Right renal pelvis (tissue), 4 donors: ENCODE measurements at places on chromosomes 2 and 18. TPM values are rescaled to one million over a fixed set of nuclear protein-coding genes. Genes with fewer than 3 reads are reported as not detected.

- no peak for DNase-seq
Observed at GRCh38 chr2:131132729-131133128, 27.6 kb downstream of the PLEKHB2 start.

The DRC1 gene
- polyA plus RNA-seq = 3.9 TPM

DNA sequence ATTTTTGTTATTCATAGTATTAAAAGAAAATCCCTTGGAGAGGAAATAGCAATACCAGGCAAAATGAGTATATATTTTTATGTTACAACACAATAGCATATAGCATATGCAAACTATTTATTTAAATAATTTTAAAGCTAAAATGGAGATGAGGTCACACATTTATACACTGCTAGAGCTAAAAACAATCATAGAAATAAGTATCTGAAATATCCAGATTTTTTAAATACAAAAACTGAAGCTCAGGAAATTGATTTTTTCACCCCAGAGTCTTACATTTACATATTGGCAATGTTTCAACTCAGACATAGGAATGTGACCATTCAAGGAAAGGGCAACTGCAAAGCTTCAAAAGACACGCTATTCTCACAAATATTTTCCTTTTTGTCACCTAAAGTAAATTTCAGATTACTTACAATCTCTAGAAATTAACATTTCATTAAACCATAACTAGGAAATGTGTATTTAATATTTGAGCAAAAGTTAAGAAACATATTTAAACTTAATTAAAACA, 8.9 kb downstream of the TFPI start:
- no peak for DNase-seq

DNA sequence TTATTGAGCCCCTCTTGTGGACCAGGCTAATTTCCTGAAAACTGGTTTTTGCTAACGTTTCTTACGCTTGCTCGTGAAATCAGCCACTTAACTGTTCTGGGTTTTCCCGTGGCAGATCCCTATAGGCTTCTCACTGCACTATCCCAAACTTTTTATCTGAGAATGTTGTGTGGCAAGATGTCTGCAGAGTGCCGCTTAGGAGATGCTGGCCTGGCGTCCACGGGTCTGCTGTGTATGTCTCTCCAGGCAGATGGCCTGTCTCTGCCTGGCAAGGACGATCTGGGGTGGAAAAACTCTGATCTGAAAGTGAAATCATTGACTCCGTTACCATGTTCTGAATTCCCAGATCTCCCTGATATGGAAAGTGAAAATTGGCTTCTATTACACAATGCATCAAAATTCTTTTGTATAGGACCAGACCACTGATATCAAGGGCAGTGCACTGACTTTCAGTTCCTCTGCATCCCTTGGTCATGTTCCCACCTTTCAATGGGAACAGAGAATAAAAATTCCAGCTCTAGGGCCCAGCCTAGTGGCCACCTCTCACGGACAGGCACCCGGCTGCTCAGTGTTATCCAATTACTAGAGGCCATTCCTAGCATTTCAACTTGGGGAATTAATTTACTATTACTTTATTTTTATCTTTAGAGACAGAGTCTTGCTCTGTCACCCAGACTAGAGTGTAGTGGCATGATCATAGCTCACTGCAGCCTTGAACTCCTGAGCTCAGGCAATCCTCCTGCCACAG, 154.6 kb downstream of the ACOXL start:
- no peak for DNase-seq

DNA sequence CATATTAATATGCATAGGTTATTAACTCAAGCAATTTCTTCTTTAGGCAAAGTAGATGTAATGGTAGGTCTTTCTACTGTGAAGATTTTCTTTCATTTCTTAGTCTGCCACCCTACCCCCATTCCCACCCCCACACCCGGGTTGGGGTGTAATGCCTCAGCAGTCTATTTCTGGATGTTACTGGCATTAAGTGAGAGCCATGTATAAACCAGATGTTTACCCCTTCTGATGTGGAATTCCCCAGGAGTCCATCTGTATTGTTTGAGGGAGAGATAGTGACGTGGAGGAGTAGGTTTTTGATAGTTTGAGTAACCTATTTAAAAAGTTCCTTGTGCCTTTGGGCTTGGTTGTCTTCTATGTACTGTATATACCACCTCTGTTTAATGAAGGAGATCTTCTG, 11.8 kb downstream of the TDRD15 start:
- DNase-seq = no peak

DNA sequence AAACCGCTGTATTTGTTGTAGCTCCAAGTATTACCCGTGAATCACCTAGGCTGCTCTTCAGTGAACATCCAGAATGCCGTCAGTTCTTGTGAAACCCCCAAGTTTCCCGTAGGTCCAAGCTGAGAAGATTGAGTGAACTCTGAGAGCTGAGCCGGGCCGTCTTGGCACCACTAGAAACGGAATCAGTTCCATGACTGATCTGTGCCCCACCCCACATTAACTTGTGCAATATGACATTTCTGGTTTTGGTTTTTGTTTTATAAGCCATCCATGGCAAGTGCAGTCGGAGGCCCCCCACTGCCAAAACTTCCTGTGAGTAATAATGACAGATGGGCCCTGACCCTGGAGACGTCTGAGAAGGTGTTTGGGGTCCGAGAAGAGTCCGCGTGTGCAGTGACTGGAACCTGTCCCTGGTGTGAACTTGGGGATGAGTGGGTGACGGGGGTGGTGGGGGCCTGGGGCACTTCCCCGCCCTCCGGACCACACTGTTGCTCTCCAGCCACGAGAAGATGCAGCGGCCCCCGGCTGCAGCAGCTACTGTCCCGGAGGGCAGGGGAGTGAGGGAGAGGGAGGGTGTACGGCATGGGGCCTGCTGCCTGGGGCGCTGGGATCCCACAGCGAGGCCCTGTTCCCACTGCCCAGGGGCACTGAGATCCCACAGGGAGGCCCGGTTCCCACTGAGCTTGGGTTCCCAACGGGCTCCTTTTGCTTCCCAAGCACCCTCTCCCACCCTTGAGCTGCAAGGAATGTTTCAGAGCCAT, 26.5 kb downstream of the NFATC1 start:
- DNase-seq = no peak

The TTC39C gene
- 10.8 TPM for polyA plus RNA-seq

The HES6 gene
- polyA plus RNA-seq = 10.3 TPM

The C2orf92 gene
- 9.7 TPM for polyA plus RNA-seq

- DNase-seq = no peak
Observed at GRCh38 chr18:28334516-28334915, 157.6 kb upstream of the CDH2 start.

DNA sequence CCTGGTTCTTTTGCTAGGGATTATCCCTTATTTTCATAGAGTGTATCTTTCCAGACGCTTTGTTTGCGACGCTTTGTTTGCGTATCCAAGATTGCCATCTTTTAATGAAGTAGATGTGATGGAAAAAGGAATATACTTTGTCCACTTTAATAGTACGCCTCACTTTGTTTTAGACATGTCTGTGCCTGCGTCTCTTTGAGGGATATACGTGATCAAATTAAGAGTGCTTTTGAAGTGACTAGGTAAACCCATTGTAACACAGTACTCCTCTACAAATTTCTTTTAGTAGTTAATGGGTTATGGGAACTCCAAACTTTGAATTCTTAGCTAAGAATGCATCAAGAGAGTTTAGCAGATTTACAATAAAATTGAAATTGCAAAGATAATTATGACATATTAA, 27.9 kb downstream of the ACSL3 start:
- DNase-seq = no peak

- no peak for DNase-seq
Observed at GRCh38 chr2:222353993-222354392, 55.2 kb upstream of the PAX3 start.

- no peak for DNase-seq
Observed at GRCh38 chr2:11532416-11533055, 1.3 kb upstream of the GREB1 start.

The NYAP2 gene
- not detected for polyA plus RNA-seq

GRCh38 chr2:26179446-26179913, 6.6 kb downstream of the GAREM2 start:
- DNase-seq = no peak

GRCh38 chr2:220046507-220046906, 419.1 kb downstream of the SLC4A3 start:
- no peak for DNase-seq

- no peak for DNase-seq
Observed at GRCh38 chr2:129059476-129059875, 740.8 kb upstream of the HS6ST1 start.

The ITGB6 gene
- polyA plus RNA-seq = 16.8 TPM

The LCT gene
- polyA plus RNA-seq = not detected

GRCh38 chr2:38581193-38582147, 21.3 kb downstream of the HNRNPLL start:
- DNase-seq = peak; percentile 67

The UGT1A4 gene
- not detected for polyA plus RNA-seq

DNA sequence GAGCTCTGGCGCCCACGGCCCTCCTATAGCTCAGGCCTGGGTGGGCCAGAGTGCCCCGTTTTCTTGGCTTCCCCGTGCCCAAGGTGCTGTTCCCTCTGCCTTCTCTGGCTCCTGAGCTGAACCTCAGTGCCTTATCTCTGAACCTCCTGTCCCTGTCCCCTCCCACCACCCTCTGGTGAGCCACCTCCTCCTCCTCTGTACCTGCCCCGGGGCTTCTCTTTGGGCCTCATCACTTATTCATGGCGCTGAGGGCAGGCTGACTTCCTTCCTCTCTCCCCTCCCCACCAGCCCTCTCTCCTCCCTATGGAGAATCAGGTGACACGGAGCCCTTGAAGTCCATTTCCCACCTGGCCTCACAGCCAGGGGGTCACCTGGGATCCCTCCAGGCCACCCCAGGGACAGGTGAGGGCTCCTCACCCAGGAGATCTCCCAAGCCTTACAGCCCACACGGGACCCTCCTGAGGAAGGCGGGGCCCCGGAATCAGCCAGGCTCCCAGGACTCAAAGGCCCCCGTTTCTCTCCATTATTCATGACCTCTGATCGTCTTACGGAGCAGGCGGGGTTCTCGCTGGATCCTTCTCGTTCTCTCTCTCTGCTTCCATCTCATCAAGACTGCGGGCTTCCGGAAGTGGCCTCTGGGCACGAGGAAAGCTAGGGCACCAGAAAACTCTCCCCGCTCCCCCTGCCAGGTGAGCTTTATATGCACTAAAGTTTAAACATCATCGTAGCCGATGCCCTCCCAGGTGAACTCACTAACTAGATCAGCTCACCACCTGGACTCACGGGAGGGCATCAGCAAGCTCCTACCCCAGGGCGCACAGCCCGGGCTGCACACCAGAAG, at the start of gene LOXHD1:
Gene LOXHD1, minus strand, starts transcription at position 106 of the 841 bp plus-strand sequence. CDS start 187 bp downstream, outside the sequence.
- DNase-seq = no peak

GRCh38 chr2:178306352-178307073, 112.2 kb downstream of the OSBPL6 start:
- no peak for DNase-seq

DNA sequence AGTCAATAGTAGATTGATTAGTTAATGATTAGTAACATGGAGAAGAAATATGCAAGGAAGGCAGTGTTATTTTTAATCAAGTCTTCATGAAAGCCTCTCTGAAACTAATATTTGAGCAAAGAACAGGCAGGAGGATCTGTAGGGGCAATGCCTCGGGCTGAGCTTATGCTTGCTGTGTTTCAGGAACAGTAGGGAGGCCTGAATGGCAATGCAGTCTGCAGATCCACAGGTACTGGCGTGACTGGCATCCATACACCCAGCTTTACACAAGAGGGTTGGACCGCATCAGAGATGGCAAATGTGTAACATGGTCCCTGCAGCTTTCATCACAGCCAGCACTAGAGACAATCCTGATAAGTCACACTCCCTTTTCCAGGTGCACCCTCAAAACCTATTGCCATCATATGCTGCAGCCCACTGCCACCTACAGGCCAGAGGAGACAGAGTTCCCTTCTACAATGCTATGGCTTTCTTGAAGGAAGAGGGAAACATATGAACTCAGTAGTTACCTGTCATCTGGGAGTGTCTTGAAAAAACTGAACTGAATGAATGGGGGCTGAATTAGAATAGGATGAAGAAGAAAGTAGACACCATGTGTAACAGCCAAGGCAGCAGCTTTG, 582.4 kb upstream of the RAB6C start:
- DNase-seq = no peak

The CSRNP3 gene
- polyA plus RNA-seq = 9.0 TPM

The SOCS6 gene
- 35.4 TPM for polyA plus RNA-seq

GRCh38 chr18:35816003-35816402, 156.5 kb upstream of the RMP24 start:
- DNase-seq = no peak

- DNase-seq = no peak
Observed at GRCh38 chr2:127012215-127012614, 94.7 kb downstream of the BIN1 start.

The TMEM237 gene
- 54.7 TPM for polyA plus RNA-seq

- DNase-seq = no peak
Observed at GRCh38 chr18:79367989-79368388, 27.7 kb upstream of the NFATC1 start.

DNA sequence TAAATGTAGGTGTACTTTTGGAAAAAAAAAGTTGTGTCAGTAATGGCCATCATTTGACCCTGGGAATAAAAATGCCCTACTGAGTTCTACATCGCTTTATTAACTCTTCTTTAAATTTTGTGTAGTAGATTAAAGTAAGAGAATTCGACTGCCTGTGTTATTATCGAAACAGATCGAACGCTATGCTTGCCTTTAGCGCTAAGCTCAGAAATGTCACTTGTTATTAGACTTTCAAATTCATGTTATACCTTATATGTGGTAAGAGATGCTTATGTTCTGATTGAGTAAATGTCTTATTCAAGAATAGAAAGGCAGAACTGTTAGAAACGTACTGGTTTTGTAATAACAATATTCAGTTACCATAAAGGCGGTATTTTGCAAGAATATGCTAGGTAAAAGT, 1.4 kb downstream of the UGP2 start:
- DNase-seq = no peak

DNA sequence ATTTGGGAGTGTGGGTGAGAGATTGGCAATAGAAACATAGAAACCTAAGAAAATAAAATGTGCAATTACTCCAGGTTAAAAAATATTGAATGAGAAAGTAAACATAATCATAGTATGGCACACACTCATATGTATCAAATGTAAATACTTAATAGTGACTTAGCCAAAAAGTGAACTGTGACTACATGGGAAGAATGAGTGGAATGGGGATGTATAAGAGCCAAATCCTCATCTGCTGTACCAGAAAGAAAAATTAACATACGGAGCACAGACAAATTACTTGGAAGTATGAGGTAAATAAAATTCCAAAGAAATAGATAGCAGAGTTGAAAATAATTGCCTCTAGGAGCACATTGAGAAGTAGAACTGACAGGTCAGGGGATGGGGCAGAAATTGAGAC, 4.0 kb downstream of the FLACC1 start:
- no peak for DNase-seq

The IL36G gene
- 0.05 TPM for polyA plus RNA-seq

- DNase-seq = no peak
Observed at GRCh38 chr2:106094131-106094841, 99.8 kb downstream of the UXS1 start.

The LYG1 gene
- polyA plus RNA-seq = 5.6 TPM

The MOCOS gene
- polyA plus RNA-seq = 0.82 TPM

DNA sequence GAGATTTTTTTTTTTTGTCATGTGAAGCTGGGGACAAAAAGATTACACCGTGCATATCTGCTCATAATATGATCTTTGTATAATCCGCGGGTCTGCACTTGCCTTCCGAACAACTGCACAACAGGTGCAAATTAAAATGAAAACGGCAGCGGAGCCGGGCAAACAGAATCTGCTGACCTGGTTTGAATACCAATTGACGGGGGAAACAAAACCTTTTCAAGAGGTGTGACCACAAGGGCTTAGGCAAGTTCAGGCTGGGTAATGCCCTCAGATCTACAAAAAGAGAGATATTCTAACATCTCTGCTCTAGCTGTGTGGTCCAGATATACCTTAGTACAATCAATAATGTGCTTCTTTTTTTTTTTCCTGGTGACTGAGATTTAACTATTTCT, 88.5 kb downstream of the ZEB2 start:
- DNase-seq = no peak

- DNase-seq = no peak
Observed at GRCh38 chr2:157627594-157628476, 829 bp downstream of the ACVR1C start.
